ENCODE measurements at places on chromosomes 12 and 14. TPM values are rescaled to one million over a fixed set of nuclear protein-coding genes. Genes with fewer than 3 reads are reported as not detected.

The KLRK1 gene
- 0.36 TPM for total RNA-seq

The MGST1 gene
- total RNA-seq: 15.2 TPM

The IL26 gene
- total RNA-seq: not detected

The OR6C2 gene
- total RNA-seq: not detected

The FAM90A1 gene
- total RNA-seq: 0.30 TPM

The ETNK1 gene
- total RNA-seq: 13.9 TPM

The ENDOU gene
- total RNA-seq: 0.49 TPM

The ASIC1 gene
- total RNA-seq: 0.96 TPM

The STXBP6 gene
- 21.7 TPM for total RNA-seq

The ACOT6 gene
- not detected for total RNA-seq

The FAM222A gene
- 20.0 TPM for total RNA-seq

DNA sequence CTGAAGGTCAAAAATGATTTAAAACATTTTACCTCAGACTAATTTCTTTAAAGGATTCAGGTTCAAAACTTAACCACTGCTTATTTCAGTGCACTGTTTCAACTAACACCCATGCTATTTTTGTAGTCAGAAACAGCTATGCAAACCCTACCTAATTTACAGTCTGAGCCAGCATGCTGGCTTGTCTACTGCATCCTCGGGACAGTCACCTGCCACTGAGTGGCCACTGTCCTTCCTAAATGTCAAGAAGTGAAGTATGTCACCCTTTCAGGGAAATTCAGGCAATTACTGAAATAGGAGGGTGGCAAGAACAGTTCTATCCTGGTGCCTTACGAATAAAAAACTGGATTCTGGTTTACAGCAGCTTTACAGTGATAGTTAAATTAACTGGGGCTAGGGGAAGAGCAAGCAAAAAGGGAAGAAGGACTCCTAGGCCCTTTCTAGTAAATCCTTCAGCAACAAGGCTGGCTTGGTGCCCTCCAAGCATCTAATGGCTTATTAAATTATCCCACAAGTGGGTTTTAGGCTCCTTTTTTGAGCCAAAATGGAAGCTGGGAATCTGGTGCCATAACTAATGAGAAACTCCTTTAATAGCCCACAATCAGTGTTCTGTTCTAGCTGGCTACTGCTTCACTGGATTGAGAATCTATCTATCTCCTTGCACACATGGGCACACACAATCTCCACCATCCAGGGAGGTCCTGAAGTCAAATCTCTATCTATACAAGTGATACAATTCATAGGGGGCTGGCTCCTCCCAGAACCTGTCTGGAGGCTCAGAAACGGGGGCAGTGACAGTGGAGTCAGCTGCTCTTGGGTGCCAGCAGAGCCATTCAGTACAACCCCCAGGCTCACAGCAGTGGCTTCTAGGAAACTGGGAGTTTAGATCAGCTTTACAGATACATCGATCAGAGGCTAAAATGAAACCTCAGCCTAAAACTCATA is 43.4 kb downstream of the SH2B3 start:
- DNase-seq: no peak
- H3K36me3 ChIP-seq: peaks cover 55% of the 10 kb centered on the region
- H3K27me3 ChIP-seq: no peaks in the 10 kb centered on the region
- no peak overlapping the region for H3K4me3 ChIP-seq
- peak overlapping the region; percentile 97 for H3K27ac ChIP-seq
- H3K4me1 ChIP-seq: peaks cover 80% of the 10 kb centered on the region

DNA sequence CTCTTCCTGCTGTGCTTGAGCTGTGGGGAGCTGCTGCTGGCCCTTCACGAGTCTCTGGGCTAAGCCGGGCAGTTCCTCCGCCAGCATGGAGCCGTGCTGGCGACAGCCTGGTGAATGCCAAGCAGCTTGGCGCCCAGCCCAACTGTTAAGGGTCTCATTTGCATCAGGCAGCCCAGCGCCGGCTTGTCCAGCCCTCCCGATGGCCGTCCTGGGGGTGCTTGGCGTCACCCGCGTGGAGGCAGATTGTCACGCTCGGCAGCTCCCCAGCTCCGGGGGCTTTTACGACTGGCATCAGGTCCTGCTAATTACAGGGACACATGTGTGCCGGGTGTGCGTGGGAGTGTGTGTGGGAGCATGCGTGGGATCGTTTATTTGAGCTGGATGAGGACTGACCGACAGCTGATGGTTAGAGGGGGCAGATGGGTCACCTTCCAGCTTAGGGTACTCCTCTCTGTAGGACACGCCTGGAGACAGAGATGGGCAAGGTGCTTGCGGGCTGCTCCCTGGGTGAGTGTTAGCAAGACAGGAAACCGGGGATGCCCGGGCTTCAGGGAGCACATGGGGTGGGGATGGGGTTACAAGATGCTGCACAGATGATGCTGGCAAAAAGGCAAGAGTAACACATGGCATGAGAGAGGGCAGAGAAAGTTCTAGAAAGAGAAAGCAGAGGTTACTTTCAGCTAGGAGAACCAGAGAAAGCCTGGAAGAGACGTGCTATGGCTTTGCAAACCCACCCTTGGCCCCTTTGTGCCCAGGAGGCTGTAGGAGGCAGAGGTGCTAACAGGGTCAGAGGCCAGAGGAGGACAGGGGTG is 64.1 kb downstream of the KIF26A start:
- no peaks in the 10 kb centered on the region for H3K36me3 ChIP-seq
- H3K4me1 ChIP-seq: no peaks in the 10 kb centered on the region
- H3K4me3 ChIP-seq: no peak overlapping the region

DNA sequence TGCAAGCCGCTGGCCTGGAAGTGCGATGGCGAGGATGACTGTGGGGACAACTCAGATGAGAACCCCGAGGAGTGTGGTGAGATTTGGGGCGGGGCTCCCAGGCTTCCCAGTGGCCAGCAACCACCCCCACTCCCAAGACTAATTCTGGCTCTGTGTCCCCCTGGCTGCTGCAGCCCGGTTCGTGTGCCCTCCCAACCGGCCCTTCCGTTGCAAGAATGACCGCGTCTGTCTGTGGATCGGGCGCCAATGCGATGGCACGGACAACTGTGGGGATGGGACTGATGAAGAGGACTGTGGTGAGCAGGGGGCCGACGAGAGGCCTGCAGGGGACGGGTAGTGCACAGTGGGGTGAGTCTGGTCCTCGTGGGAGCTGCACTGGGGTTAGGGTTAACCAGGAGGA is 12.1 kb upstream of the NXPH4 start:
- peaks cover 88% of the 10 kb centered on the region for H3K36me3 ChIP-seq
- H3K27ac ChIP-seq: no peak overlapping the region
- H3K4me1 ChIP-seq: peaks cover 23% of the 10 kb centered on the region
- no peak overlapping the region for H3K4me3 ChIP-seq

DNA sequence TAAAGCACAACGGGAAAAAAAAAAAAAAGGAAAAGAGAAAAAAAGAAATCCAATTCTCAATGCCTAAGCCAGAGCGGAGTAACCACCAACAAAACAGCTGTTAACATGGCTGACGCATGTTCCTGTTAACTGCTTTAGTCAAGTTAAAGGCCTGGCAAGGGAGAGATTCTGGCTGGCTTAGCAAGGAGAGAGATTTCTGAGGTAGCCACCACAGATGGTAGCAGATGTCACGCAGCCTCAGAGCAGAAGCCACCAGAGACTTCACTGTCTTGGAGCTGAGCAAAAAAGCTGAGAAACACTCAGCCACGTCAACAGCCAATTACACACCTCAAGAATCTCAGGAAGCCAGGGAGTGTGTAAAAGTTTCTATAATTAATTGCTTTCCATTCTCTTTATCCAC is 87.1 kb downstream of the TMCC3 start:
- no peak overlapping the region for H3K27ac ChIP-seq
- DNase-seq: no peak
- H3K4me3 ChIP-seq: no peak overlapping the region
- no peaks in the 10 kb centered on the region for H3K36me3 ChIP-seq
- no peaks in the 10 kb centered on the region for H3K27me3 ChIP-seq
- no peaks in the 10 kb centered on the region for H3K4me1 ChIP-seq

- peak; percentile 54 for DNase-seq
- H3K27ac ChIP-seq: peak overlapping the region; percentile 55
- H3K4me1 ChIP-seq: peaks cover 43% of the 10 kb centered on the region
- no peaks in the 10 kb centered on the region for H3K36me3 ChIP-seq
- no peak overlapping the region for H3K4me3 ChIP-seq
Measured at GRCh38 chr12:106766393-106766826, 8.1 kb upstream of the RIC8B start.

GRCh38 chr12:26001530-26001929 is 43.0 kb downstream of the RASSF8 start:
- H3K4me3 ChIP-seq: no peak overlapping the region
- H3K27ac ChIP-seq: no peak overlapping the region
- no peak for DNase-seq
- peaks cover 7% of the 10 kb centered on the region for H3K36me3 ChIP-seq
- H3K4me1 ChIP-seq: peaks cover 14% of the 10 kb centered on the region
- no peaks in the 10 kb centered on the region for H3K27me3 ChIP-seq

GRCh38 chr14:81187832-81188522 is 32.8 kb downstream of the GTF2A1 start:
- H3K27ac ChIP-seq: no peak overlapping the region
- H3K4me1 ChIP-seq: peaks cover 5% of the 10 kb centered on the region
- H3K27me3 ChIP-seq: no peaks in the 10 kb centered on the region
- peaks cover 80% of the 10 kb centered on the region for H3K36me3 ChIP-seq

- no peak overlapping the region for H3K27ac ChIP-seq
- no peaks in the 10 kb centered on the region for H3K36me3 ChIP-seq
- H3K4me3 ChIP-seq: no peak overlapping the region
- DNase-seq: no peak
- H3K27me3 ChIP-seq: no peaks in the 10 kb centered on the region
- H3K4me1 ChIP-seq: no peaks in the 10 kb centered on the region
Measured at GRCh38 chr14:53316504-53316903, 163.4 kb upstream of the DDHD1 start.

DNA sequence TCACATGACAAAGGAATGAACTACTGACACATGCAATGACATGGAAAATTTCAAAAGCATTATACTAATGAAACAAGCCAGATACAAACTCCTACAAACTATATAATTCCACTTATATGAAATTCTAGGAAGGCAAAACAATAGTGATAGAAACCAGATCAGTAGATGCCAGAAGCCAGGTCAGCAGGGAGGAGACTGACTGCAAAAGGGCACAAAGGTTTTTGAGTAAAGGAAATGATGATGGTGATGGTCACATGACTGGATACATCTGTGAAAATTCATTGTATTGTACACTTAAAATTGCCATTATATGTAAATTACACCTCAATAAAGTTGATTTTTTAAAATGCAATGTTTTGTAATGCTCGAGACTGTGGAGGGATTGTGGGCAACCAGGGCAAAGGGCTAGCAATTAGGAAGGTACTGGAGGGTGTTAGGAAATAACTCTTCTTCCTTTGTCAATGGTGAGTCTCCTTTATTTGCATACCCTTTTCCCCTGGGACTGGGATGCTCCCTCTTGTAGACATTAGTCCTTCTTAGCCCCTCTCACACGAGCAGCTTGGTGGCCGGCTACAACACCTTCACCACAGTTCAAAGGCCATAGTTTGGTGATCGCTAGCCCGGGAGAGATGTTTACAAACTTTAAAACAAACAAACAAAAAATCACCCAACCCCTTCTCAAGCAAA is 6.7 kb upstream of the PRPF40B start:
- H3K4me3 ChIP-seq: no peak overlapping the region
- no peaks in the 10 kb centered on the region for H3K36me3 ChIP-seq
- H3K27ac ChIP-seq: no peak overlapping the region
- H3K27me3 ChIP-seq: no peaks in the 10 kb centered on the region

GRCh38 chr12:124796303-124796960 is 67.2 kb downstream of the SCARB1 start:
- no peaks in the 10 kb centered on the region for H3K4me1 ChIP-seq
- DNase-seq: no peak
- no peak overlapping the region for H3K4me3 ChIP-seq
- no peaks in the 10 kb centered on the region for H3K27me3 ChIP-seq
- H3K27ac ChIP-seq: no peak overlapping the region

GRCh38 chr14:104641753-104642539 is 37.4 kb upstream of the TMEM179 start:
- H3K27me3 ChIP-seq: peaks cover 33% of the 10 kb centered on the region
- peaks cover 16% of the 10 kb centered on the region for H3K4me1 ChIP-seq
- H3K27ac ChIP-seq: no peak overlapping the region
- no peak for DNase-seq
- no peak overlapping the region for H3K4me3 ChIP-seq

- no peaks in the 10 kb centered on the region for H3K36me3 ChIP-seq
- DNase-seq: no peak
- no peak overlapping the region for H3K4me3 ChIP-seq
- H3K4me1 ChIP-seq: peaks cover 9% of the 10 kb centered on the region
Measured at GRCh38 chr12:69354556-69355187, 4.9 kb upstream of the YEATS4 start.

DNA sequence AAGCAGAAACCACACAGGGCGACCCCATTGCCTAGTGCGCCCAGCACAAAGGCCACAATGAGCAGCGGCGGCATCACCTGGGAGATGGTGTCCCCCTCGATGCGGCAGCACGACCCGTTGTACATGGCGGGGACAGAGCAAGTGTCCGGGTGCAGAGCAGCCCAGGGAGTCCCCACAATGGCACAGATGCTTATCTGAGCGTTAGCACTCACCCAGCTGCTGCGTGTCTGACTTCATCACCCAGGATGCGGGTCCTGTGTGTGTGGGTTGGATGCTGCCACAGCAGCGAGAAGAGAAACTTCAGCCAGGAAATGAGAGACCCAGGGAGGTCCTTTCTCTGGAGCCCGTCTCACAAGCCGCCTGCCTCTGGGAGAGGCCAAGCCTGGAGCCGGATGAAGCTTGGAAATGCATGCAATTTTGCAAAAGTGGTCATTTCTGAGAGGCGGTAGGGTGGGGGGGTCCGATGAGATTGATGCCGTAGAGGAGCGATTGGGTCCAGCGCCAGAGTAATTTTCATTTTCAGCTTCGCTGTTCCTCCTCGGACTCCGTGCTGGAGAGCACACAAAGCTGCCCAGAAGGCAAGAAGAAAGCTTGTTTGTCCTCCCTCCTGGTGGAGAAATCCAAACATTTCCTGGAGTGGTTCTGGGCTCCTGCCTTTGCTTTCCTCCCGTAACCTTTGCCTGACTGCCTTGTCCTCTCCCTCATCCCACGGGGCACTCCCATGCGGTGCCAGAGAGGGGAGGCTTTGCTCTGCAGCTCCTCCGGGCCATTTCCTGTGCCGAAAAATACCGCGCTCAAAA is at the start of gene HCAR1:
Gene HCAR1 (minus strand): TSS at position 630 of the 800 bp plus-strand sequence. CDS start 505 bp downstream, at position 125.
- H3K4me1 ChIP-seq: no peaks in the 10 kb centered on the region
- no peak within 1 kb of the TSS for H3K27ac ChIP-seq
- H3K27me3 ChIP-seq: peaks cover 22% of the 10 kb centered on the region
- no peak for DNase-seq
- no peaks in the 10 kb centered on the region for H3K36me3 ChIP-seq
